Astrocyte of the spinal cord (primary cell): ENCODE measurements at places on chromosomes 16 and 17.

GRCh38 chr16:12395268-12395667, 408.4 kb downstream of the CPPED1 start:
- DNase-seq, result peak; percentile 13

GRCh38 chr17:30389756-30390300, 11.1 kb downstream of the CPD start:
- DNase-seq, result no peak

DNA sequence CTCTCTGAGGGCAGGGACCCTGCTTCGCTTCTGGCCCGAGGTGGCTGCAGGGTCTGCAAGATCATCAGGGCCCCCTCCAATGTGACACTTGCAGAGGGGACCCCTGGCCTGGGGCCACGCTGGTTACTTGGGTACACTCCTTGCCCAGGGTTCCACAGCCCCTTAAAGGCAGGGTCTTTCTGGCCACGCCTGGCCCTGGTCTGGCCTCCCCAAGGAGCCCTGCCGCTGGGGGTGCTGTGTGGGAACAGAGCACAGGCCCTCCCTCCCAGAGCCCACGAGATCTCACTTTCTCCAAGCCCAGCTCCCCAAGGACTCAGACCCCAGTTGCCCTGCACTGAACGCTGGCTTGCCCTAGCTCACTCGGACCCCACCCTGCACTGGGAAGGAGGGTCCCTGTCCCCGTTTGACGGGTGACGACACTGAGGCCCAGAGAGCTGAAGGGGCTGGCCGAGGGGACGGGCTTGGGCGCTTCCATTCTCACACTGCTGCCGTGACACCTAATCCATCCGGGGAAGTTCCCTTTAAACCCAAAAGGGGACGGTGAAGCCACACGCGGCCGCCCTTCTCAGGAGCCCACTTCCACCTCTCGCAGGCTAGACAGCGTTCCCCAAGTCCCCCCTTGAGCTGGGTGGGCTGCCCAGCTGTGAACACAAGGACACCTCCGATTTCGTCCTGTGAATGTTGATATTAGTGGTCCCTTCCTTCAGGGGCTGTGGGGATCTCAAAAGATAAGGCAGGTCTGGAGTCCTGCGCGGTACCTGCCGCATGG, 26.9 kb upstream of the OSGIN1 start:
- DNase-seq, result no peak

DNA sequence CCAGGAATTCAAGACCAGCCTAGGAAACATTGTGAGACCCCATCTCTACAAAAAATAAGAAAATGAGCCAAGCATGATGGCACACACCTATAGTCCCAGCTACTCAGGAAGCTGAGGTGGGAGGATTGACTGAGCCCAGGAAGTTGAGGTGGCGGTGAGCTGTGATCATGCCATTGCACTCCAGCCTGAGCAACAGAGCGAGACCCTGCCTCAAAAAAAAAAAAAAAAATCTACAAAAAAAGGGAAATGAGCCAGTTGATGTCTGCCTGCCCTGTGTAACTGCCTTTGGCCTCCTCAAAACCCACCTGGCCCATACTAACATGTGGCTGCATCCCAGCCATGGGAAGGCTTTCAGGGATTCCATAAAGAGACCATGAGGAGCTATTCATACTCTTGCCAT, 4.5 kb downstream of the RANBP10 start:
- no peak for DNase-seq

- no peak for DNase-seq
Measured at GRCh38 chr17:30495586-30495985, 18.4 kb downstream of the GOSR1 start.

GRCh38 chr17:29140051-29140621, 40.1 kb downstream of the MYO18A start:
- DNase-seq, result peak; percentile 63

DNA sequence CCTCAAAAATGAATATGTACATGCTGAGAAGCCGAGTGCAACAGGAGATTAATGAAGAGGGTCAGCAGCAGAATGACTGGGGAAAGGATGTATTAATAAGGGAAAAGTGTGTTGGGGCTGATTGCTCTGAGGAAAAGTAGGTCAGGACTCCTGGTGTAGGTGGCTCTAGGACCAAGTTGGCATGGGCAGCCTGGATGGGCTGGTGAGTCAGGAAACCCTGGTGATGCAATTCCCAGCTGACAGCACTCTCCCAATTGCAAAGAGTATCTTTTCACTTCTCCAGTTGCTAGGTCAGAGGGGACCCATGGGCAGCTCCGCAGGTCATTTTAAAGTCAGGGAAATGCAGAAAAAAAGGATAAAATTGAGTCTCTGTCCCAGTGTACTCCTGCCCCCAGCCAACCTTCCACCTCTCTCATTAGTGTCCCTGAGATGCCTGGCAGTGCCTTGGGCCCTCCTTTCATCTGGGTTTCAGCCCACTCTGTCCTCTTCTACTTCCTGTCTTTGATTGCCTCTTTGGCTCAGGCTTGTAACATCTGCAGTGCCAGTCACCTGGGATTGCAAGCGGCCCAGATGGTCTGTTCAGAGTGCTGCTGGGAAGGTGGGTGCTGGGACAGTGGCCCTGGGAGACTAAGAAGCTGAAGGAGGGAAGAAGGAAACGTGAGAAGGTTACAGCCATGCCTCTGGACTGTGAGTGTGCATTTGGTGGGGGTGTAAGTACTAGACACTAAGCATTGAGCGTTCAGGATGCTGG, 2177.2 kb downstream of the TP53TG3F start:
- DNase-seq, result no peak

GRCh38 chr17:51685287-51685909, 425.1 kb downstream of the UTP18 start:
- no peak for DNase-seq

- no peak for DNase-seq
Measured at GRCh38 chr16:4676831-4677230, 16.5 kb upstream of the NUDT16L1 start.

- DNase-seq, result no peak
Measured at GRCh38 chr17:34071886-34072420, 183.1 kb upstream of the CCL2 start.

DNA sequence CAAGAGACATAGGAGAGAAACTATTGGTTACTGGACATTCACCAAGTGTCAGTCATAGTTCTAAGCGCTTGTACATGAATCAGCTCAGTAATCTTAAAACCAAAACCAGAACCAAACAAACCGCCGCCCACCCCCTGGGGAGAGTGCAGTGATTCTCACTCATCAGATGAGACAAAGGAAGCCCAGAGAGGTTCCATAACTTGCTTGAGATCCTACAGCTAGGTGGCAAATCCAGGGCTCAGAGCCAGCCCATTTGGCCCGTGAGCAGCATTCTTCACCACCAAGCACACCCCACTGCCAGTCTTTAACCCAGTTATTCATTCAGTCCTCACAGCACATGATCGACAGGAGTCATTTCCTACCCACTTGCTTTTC, 37.2 kb upstream of the RGS9 start:
- peak; percentile 91 for DNase-seq

DNA sequence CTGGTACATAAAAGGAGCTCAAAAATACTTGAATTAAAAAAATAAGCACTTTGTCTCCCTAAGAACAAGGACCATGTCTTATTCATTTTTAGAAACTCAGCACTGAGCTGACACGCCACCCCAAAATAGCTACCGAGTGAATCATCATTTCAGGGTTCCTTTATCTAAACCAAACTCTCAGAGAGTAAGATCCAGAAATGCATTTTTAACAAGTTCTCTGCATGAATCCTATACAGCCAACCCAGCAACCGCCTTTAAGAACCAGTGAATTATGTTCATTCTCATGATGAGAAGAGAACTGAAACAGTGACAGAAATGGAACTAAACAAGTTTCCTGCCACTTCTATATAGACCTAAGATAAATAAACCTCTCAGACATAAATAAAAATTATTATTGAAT, 8.7 kb downstream of the C16orf87 start:
- peak; percentile 74 for DNase-seq

GRCh38 chr17:7839876-7840261, 5.9 kb downstream of the KDM6B start:
- peak; percentile 23 for DNase-seq

- no peak for DNase-seq
Measured at GRCh38 chr16:28554634-28555423, 1.1 kb downstream of the SGF29 start.

GRCh38 chr17:75826561-75827307, 17.5 kb downstream of the UNC13D start:
- no peak for DNase-seq

DNA sequence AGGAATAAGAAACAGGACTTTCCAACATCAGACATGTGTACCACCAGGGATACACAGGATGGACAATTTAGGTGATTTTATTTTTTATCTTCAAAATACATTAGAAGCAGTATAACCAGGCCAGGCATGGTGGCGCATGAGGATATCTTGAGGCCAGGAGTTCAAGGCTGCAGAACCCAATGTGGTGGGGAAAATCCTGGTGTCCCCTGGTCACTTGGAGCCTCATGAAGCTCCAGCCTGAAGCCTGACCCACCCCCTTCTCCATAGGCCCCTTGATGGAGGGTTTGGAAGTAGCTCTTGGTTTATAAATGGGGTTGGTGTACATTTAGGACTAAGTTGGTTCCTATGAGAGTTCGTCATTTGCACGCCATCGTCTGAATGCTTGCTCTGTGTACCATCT, 88.6 kb downstream of the MYH11 start:
- no peak for DNase-seq

DNA sequence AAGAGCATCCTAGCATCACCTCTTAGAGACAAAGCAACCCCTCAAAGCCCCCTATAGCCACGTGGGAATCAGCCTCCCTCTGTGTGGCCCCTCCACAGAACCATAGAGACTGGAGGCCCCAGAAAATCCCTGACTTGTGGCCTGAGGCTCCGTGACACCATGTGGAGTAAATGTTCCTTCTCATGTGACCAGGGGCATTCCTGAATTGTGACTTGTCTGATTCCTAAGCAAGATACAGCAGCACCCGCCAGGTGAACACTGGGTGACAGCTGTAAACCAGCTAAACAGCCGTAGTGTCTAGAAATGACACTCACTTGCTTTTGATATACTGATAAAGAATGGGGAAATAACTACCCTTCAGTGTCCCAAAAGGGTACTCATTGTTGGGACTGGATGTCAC, 79.0 kb downstream of the DYNLRB2 start:
- DNase-seq, result no peak

- no peak for DNase-seq
Measured at GRCh38 chr16:84344781-84345180, 23.6 kb upstream of the ATP2C2 start.

- DNase-seq, result peak; percentile 55
Measured at GRCh38 chr17:27526604-27527002, 70.4 kb downstream of the KSR1 start.

DNA sequence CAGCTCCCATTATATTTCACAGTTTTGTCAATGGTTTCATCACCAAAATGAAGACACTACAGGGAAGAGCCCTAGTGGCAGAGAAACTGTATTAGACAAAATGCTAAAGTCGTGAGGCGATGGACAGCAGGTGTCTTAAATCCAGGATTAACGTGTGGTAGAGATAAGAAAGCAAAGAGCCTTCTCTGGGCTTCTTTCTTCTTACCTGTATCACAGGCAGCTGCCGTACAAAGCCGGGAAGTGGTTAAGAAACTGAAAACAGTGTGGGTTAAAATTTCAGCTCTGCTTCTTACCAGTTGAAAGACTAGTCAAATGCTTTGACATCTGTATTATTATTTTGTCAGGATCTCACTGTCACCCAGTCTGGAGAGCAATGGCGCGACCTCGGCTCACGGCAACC, 98.2 kb upstream of the NUDT7 start:
- no peak for DNase-seq
